ENCODE measurements at places on chromosomes 3 and 15.

DNA sequence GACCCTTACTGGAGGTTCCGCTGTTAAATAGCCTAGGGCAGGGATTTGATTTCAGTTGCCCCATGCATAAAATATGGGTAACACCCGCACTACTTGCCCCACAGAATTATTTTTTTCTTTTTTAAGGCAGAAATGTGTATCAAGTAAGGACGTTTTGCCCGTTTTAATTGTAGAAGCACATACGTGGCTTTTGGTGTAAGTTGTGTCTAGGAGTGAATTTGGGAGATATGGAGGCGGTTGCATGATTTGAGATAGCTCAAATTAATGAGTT is 636 bp upstream of the LRRC58 start:
- no peak for DNase-seq

DNA sequence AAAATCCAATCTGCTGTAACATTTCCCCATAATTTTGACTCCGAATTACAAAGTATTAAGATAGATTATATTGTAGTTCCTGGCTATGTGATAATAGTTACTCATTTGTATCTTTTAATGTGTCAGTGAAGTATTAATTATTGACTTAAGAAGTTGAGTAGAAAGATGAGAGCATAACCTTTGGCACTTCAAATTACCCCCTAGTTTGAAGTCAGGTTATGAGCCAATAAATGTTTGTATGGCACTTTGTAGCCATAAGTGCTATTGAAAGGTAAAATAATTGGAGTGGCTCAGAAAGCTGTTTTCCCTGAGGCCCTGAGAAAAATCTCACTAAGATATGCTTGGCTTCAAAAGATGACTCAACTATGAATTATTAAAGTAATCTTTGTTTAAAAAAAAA is 31.0 kb downstream of the IREB2 start:
- no peak for DNase-seq

- no peak for DNase-seq
Measured at GRCh38 chr3:11021611-11022011, 29.1 kb downstream of the SLC6A1 start.

DNA sequence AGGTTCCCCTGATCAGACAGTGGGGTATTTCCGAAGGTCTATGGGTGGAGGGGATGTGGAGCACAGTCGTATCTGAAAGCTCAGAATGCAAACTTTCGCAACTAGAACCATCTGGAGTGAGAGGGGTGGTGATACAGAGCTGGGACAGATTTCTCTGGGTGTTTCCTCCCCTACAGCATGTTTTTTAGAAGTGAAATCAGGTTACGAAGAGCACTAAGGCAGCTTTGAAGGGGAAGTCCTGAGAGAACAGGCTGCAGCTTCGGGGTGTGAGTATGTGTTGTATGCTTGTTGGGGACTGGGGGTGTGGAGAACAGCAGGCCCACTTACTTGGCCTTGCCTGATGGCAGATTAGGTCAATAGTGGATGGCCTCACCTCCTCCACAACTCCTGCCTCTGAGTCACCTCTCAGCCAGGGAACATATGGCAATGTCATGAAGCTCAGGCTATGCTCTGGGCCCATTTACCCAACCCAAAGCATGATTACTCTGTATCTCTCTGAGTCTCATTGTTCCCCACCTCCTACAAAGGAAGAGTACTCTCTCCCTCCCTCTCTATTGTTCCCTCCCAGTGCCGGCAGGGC is 107.2 kb upstream of the RASGRP1 start:
- DNase-seq: no peak

- DNase-seq: no peak
Measured at GRCh38 chr3:73746623-73747022, 121.9 kb upstream of the PDZRN3 start.

DNA sequence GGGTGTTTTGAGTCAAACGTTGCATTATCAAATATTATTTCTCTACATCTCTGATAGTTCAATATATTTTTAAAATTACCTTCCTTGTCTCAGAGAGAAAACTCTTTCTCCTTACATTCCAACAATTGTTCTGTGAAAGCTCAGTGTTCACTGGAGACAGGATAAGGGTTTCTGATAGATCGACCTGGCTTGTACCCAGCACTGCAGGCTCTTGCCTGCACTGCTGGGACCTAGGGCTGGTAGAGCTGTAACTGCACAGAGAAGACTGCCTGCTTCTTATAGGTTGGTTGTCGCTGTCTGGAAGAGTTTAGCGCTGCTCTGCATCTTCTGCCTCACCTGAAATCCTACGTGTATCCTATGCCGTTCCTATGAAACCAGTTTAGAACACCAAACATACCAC is 249.9 kb upstream of the LRTM1 start:
- DNase-seq: no peak

GRCh38 chr15:70995383-70995970 is 102.9 kb downstream of the LRRC49 start:
- no peak for DNase-seq

All from activated CD4-positive, alpha-beta T cell treated with anti-CD3 and anti-CD28 coated beads, Interleukin-2, amount 50 U/mL, for 24 hours (primary cell).